NCI-H2227 treated with DMSO at 0.1 percent for 48 hours (cell line): ENCODE measurements at places on chromosomes 13 and 19.

DNA sequence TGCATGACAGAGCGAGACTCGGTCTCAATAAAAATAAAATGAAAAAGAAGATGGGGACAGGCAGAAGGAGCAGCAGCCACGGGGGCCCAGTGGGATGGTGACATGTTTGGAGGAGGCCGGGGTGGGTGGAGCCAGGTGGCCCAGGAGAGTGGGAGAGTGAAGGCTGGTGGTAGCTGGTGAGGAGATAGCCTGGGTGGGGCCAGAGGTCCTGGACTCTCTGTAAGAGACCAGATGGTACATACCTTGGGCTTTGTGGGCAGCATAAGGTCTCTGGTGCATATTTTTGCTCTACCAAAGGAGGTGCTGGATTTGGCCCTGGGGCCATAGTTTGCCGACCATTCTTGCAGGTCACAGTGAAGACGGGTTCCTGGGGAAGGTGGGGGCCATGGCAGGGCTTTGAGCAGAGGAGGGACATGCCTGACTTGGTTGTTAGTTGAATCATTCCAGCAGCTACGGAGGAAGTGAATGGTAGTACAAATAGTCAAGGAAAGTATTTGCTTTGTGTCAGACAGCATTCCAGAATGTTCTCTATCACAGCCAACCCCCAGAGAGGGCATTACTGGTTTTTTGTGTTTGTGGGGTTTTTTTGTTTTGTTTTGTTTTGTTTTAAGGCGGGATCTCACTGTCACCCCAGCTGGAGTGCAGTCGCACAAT is 69.1 kb downstream of the ARHGEF18 start:
- no peak for DNase-seq

- no peak for DNase-seq
Observed at GRCh38 chr13:32075170-32075851, 43.7 kb downstream of the FRY start.

GRCh38 chr13:75785130-75785529 is 149.0 kb downstream of the LMO7 start:
- DNase-seq, result no peak

DNA sequence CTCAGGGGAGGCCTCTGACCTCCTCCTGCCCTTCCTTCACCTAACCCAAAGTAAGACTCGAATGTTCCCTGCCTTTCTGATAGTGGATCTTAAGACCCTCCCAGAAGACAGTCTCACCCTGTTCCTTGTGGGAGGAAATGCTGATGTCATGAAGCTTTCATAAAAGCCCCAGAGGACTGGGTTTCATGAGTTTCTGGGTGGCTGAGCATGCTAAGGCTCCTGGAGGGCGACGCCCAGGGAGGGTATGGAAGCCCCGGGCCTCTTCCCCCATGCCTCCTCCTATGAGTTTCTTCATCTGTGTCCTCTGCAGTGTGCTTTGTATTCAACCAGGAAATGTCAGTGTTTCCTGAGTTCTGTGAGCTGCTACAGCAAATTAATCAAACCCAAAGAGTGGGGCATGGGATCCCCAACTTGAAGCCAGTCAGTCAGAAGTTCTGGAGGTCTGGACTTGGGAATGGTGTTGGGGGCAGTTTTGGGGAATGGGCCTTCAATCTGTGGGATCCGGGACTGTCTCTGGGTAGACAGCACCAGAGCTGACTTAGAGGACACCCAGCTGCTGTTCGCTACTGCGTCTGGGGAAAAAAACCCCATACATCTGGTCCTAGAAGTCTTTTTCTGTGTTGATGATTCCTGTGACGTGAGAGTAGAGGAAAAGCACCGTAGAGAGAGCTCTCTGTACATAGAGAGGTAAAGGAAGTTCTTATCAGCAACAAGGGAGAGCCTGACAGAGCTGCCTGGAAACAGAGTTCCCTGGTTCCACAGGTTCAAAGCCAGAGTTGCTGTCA is 2.0 kb upstream of the LILRB2 start:
- DNase-seq, result no peak

- no peak for DNase-seq
Observed at GRCh38 chr13:20074966-20075365, 85.9 kb downstream of the GJA3 start.

GRCh38 chr13:94968040-94968756 is 255.9 kb upstream of the SOX21 start:
- no peak for DNase-seq

GRCh38 chr13:22027566-22027965 is 356.7 kb downstream of the FGF9 start:
- no peak for DNase-seq

DNA sequence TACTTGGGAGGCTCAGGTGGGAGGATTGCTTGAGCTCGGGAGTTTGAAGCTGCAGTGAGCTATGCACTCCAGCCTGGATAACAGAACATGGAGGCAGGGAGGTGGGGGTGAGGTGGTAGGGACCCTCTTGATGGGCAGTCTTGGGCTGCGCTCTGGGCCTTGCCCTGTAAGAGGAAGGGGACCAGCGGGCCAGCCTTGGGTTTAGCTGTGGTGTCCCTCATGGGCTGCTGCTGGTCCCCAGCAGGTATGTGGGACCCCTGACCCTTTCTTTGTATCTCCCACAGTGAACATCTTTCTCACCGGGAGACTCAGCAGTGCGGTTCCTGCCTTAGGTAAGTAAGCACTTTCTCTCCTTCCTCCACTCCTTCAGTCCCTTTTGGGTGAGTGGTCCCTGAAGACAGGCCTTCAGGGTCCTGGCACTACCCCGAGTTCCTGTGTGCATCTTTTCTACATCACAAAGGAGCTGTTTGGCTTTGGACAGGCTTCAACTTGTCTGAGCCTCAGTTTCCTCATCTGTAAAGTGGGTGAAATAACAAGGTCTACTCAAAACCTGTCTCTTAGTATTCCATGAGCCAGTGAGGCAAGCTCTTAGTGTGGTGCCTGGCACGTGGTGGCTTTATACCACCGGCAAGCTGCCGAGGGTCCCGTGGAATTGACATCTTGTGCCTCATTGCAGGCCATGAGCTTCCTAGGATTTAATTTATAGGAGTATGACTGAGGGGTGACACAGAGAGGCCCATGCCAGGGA is 2.5 kb downstream of the LRP3 start:
- DNase-seq, result no peak

DNA sequence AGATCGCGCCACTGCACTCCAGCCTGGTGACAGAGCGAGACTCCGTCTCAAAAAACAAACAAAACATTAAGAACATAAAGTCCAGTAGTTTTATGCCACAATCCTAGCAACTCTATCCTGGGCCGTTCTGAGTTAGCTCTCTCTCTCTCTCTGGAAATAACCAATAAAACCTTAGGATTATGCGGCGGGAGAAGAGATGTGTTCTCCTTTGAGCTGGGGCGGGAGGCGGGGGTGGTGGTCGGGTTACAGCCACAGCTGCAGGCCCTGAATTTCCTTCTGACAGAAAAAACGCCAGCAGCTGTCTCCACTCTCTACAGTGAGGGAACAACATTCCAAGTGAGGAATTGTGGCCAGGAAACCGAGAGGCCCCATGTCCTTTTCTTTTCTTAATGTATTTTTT is 9.1 kb upstream of the PNMA8A start:
- DNase-seq, result no peak
